A673 (cell line): ENCODE measurements at places on chromosomes 12 and 14. TPM values are rescaled to one million over a fixed set of nuclear protein-coding genes. Genes with fewer than 3 reads are reported as not detected.
A peak's percentile ranks its signal among the peaks of the same experiment; 100 is the strongest.

The BORCS5 gene
- total RNA-seq, result 14.7 and 17.7 TPM in 2 replicates

The NEUROD4 gene
- not detected in 2 replicates for total RNA-seq

GRCh38 chr14:63375769-63376168, 57.0 kb upstream of the GPHB5 start:
- DNase-seq, result no peak

GRCh38 chr12:31728289-31728916, 418 bp downstream of the AMN1 start:
- peak; percentile 45 for DNase-seq

The GARIN6 gene
- total RNA-seq, result not detected in 2 replicates

GRCh38 chr12:133251732-133252131, 16.1 kb upstream of the ANHX start:
- DNase-seq, result no peak

The RAD52 gene
- total RNA-seq, result 23.0 and 24.7 TPM in 2 replicates

DNA sequence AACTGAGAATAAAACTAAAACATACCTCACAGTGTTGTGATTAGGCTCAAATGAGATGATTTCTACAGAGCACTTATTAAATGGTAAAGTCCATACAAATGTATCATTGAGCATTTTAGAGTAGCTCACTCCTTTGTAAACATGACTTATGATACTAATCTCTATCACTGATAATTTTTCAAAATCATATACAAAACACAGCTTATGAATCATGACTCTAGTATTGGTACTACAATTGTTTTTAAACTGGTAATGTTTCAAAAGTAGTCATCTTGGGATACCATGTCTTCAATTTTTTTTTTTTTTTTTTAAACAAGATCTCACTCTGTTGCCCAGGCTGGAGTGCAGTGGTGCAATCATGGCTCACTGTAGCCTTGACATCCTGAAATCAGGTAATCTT, 40.1 kb upstream of the KRR1 start:
- DNase-seq, result no peak

DNA sequence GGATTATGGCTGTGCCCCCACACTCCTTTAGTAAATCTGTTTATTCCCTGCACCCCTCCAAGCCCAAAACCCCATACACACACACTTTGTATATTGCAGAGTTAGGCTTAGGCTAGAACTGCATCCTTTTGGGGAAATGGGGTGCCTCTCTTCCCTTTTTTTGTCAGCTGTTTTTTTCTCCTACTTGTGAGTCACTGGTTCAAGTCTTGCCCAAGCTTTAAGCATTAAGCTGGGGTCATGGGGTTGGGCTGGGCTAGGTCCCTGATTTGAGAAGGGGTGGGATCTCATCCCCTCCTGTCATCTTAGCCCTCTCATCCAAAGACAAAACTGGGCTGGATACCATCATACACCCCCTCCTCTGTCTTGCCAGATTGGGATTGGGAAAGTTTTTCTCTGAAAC, 1.6 kb downstream of the LRP1 start:
- no peak for DNase-seq

GRCh38 chr12:22533155-22533554, 11.2 kb downstream of the C2CD5 start:
- DNase-seq, result no peak

The ERBB3 gene
- total RNA-seq, result 0.70 and 2.0 TPM in 2 replicates

DNA sequence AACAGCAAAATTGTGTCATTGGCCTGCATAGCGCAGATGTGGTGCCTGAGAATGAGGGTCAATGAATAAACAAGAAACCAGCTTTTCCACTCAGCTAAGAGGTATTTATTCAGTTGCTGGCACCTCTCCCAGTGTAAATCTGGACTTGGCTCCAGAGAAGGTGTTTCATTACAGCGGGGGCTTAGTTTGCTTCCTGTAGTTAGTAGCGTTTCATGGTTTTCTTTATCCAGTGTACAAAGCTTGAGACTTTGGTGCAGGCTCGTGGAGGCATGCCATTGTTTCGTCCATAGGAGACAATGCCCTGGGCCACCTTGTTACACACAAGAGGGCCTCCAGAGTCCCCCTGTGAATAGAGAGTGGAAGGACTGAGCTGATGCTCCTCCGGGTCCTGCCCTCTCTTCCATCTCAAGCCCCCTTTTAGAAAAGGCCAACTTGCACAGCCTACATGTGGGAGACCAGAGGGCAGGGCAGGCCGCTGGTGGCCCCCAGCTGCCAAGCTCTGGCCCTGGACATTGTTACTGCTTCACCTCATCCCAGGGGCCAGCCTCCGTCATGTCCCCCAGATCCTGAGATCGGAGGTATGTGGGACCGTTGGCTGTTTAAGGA, 3.0 kb downstream of the GZMB start:
- DNase-seq, result peak; percentile 11

GRCh38 chr14:20578784-20579502, 8.9 kb downstream of the RNASE11 start:
- no peak for DNase-seq

GRCh38 chr14:91282954-91283645, 38.6 kb upstream of the GPR68 start:
- DNase-seq, result no peak

- no peak for DNase-seq
Observed at GRCh38 chr14:61409782-61410181, 88.4 kb downstream of the PRKCH start.

GRCh38 chr12:83827193-83827592, 1085.4 kb downstream of the SLC6A15 start:
- no peak for DNase-seq

DNA sequence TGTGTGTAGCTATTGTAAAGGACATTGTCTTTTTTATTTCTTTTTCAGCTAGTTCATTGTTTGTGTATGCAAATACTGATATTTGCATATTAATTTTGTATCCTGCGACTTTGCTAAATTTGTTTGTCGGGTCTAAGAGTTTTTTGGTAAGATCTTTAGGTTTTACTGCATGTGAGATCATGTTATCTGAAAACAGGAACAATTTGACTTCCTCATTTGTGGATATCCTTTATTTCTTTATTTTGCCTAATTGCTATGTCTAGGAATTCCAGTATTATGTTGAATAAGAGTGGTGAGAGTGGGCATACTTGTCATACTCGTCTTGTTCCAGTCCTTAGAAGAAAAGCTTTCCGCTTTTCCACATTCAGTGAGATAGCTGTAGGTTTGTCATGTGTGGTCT, 28.8 kb downstream of the SIX4 start:
- no peak for DNase-seq

The PGF gene
- total RNA-seq, result 32.2 and 48.1 TPM in 2 replicates

GRCh38 chr12:47123730-47124129, 44.0 kb upstream of the AMIGO2 start:
- no peak for DNase-seq

DNA sequence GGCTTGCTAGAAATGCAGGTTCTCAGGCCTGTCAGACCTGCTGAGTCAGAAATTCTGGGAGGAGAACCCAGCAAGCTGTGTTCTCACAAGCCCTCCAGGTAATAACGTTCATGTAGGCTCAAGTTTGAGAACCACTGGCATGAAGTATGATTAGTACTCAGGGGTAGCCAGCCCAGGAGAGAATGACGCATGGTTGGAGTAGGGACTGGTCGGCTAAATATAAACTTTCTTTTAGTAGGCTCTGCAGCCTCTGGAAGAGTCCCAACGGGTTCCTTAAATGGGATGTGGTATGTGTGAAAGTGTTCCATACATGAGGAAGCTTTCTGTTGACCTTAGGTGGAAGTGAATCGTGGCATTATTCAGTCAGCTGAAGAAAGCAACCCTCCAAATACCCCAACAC, 209.3 kb downstream of the SLC41A2 start:
- DNase-seq, result no peak

The TAS2R9 gene
- not detected in 2 replicates for total RNA-seq

DNA sequence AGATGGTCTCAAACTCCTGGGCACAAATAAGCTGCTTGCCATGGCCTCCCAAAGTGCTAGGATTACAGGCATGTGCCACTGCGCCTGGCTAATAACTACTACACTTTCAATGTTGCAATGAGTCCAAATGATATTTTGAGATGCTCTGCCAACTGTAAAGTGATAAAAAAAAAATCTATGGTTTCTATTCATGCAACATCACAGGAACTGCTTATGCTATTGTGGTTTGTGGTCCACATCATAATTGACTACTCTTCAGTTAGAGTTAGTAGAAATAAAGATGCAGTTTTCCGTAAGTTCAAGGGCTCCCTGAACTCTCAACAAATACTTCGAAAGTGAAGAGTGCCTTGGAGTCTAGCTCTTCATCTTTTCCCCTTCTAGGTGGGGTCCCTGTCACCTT, 239.4 kb downstream of the C12orf75 start:
- DNase-seq, result no peak

The IGFBP6 gene
- total RNA-seq, result 6.6 and 7.3 TPM in 2 replicates

DNA sequence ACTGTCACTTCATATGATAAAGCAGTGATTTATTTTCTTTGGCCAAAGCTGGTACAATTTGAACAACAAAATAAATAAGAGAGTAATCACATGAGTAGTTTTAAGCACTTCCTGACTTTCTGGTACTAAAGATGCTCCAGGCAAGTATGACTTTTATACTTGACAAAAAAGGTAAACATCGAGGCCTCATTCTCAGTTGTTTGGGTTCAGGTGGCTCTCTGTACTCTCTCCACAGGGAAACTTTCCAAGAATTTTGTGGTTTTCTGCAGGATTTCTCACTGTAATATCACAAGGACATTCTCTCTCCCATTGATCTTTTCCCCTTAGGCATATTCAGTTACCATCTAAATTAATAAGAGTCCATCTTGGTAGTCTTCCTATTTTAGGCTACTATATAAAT, 26.6 kb upstream of the KCNC2 start:
- DNase-seq, result no peak

DNA sequence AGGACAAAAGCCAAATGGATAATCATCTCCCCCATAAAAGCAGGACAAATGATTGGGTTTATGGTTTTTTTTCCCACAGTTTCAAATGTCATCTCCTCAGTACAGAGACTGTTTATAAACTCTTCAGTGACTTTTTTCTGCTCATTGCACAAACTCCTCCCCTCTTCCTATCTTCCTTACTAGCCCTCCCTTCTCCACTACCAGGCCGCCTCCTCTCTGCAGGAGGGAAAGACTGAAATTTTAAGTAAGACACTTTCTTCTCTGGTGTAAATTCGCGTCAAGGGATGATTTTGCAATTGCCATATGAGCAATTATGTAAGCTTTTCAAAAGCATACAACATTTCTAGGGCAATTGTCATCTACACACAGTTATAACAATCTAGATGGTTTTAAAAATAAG, 37.0 kb downstream of the BTG1 start:
- DNase-seq, result peak; percentile 79

- no peak for DNase-seq
Observed at GRCh38 chr12:121365416-121366062, 13.3 kb upstream of the ANAPC5 start.

DNA sequence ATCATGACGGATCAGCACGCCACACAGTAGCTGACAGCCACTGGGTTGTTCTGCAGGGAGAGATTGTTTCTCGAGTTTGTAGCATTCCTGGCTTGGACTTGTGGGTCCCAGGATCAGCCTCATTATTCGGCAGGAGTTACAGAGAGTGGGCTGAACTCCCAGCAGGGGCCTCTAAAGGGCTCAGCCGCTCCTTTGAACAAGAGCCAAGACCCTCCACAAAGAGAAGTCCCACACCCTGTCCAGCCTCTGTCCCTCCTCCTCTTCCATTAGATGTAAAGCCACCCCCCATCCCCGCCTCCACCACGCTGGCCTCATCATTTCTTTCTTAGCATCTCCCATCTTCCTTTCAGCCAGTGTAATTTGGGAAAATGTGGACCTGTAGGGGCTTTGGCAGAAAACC, 96.7 kb upstream of the HSPB8 start:
- DNase-seq, result no peak

The DLK1 gene
- not detected in 2 replicates for total RNA-seq

The CAPS2 gene
- 10.4 and 13.2 TPM in 2 replicates for total RNA-seq

DNA sequence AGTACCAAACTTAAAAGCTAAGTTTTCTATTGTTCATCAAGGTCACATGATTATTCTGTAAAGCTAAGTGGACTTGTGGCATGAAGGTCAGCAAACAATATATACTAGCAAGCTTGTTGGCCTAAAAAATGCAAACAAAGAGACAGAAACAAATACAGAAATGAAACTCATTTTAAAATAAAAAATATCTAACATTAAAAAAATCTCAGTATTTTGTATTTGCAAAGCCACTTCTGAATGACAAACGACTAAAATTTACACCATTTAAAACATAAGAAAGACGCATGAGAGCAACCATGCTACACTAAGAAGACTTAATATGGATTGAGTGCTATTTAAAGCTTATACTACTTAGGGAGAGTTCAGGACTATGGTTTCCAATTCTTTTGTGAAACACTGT, 72.8 kb upstream of the BBS10 start:
- DNase-seq, result no peak

DNA sequence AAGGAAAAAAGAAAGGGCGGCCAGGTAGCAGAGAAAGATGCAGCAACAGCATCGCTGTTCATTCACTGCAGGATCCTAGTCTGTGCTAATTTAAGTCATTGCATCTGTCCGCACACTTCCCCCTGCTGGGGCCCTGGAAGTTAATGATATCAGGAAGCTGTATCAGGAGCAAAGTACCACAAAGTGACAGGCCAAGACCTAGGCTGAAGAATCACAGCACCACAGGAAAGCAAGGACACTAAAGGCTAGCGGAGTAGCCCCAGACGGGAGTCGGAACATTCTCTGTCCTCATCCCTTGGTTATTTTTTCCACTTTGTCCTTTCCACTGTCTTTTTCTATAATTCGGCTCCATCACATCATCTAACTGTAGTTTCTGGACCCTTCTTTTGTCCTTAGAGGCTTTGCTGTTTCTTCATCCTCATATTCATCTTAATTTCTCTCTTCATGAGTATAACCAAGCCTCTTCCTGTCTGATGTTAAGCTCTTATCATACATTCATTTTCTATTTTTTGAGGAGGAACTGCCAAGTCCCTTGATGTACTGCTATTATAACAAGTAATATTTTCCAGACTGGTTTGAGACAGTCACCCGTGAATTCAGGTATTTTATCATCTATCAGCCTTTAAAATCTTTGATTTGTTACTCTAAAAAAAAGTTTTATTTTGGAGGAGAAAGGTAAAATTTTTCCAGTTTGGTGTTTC, 28.3 kb downstream of the DUSP16 start:
- no peak for DNase-seq

DNA sequence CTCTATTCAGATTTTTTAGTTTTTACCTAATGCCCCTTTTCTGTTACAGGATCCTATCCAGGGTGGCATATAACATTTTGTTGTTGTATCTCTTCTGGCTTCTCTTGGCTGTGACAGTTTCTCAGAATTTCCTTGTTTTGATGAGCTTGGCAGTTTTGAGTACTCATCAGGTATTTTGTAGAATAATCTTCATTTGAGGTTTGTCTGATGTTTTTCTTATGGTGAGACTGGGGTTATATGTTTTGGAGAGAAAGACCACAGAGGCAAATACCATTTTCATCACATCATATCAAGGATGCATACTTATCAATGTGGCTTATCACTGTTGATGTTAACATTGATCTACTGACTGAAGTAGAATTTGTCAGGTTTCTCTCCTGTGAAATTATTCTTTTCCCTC, 14.0 kb upstream of the LYZ start:
- DNase-seq, result no peak

The SERPINA9 gene
- not detected in 2 replicates for total RNA-seq

DNA sequence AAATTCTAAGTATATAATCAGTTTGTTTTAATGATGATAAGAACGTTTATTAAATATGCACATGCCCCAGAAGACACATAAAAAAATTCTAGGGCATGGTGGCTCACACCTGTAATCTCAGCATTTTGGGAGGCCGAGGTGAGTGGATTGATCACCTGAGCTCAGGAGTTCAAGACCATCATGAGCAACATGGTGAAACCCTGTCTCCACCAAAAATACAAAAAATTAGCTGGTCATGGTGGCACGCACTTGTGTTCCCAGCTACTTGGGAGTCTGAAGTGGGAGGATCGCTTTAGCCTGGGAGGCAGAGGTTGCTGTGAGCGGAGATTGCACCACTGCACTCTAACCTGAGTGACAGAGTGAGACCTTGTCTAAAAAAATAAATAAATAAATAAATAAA, 4.0 kb downstream of the CD69 start:
- DNase-seq, result no peak

The STAB2 gene
- total RNA-seq, result not detected in 2 replicates
